ENCODE measurements at places on chromosomes 6 and 20.

GRCh38 chr6:166862287-166862977 is 93.9 kb downstream of the RNASET2 start:
- H3K4me3 ChIP-seq = peak overlapping the region; percentile 70
- peaks cover 35% of the 10 kb centered on the region for H3K27me3 ChIP-seq
- no peak overlapping the region for H3K27ac ChIP-seq
- H3K36me3 ChIP-seq = no peaks in the 10 kb centered on the region
- DNase-seq = peak; percentile 76

DNA sequence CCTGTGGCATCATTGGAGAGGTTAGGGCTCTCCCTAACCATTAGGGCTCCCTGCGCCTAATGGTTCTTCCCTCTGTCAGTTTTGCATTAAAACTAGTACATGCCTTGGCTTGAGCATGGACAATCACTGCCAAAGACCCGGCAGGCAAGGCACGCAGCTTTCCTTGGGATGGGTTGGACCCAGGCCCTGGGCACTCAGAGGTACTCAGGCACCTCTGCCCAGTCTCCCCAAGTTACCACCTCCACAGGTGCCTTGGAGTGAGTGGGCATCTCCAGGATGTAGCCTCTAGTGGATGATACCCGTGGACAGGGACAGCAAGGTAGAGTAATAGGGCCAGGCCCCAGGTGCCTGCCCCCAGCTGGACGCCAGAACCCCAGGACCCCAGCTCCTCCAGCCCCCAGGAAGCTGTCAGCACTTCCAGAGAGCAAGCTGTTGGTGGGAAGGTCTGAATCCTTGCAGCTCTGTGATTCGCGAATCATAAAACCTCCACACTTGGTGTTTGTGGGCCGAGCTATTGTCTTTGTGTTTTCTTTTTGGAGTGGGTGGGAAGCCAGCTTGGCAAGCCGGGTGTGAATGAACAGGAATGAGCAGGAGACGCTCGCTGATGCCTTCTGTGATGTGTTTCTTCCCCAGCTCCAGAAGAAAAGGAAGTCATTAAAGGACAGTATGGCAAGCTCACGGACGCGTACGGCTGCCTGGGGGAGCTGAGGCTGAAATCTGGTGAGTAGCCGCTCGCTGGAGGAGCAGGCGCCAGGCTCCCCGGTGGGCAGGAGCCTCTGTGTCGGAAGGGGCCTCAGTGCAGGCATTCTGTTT is 35.1 kb downstream of the SYNJ2 start:
- H3K4me1 ChIP-seq = peaks cover 3% of the 10 kb centered on the region
- DNase-seq = peak; percentile 28
- no peaks in the 10 kb centered on the region for H3K27me3 ChIP-seq

- H3K36me3 ChIP-seq = no peaks in the 10 kb centered on the region
- no peaks in the 10 kb centered on the region for H3K4me1 ChIP-seq
- no peaks in the 10 kb centered on the region for H3K27me3 ChIP-seq
- H3K4me3 ChIP-seq = no peak overlapping the region
- no peak for DNase-seq
- H3K27ac ChIP-seq = no peak overlapping the region
Measured at GRCh38 chr6:21501021-21501354, 92.6 kb upstream of the SOX4 start.

- H3K27ac ChIP-seq = no peak within 1 kb of the TSS
- peaks cover 47% of the 10 kb centered on the region for H3K27me3 ChIP-seq
- H3K4me3 ChIP-seq = peak within 1 kb of the TSS; percentile 74
- no peaks in the 10 kb centered on the region for H3K36me3 ChIP-seq
Measured at GRCh38 chr20:31869942-31870725, at the start of the genes DUSP15 and TTLL9. Gene DUSP15, minus strand, starts transcription at chr20:31870527. Its CDS starts 190 bp downstream, at chr20:31870337. Gene TTLL9, plus strand, starts transcription at chr20:31870634. Its CDS starts 493 bp downstream, at chr20:31871127.

- H3K27me3 ChIP-seq = no peaks in the 10 kb centered on the region
- H3K4me3 ChIP-seq = no peak overlapping the region
- H3K36me3 ChIP-seq = no peaks in the 10 kb centered on the region
- H3K4me1 ChIP-seq = no peaks in the 10 kb centered on the region
- DNase-seq = no peak
- no peak overlapping the region for H3K27ac ChIP-seq
Measured at GRCh38 chr6:39876826-39877225, 57.4 kb downstream of the MOCS1 start.

- peak overlapping the region; percentile 67 for H3K27ac ChIP-seq
- no peak for DNase-seq
- no peaks in the 10 kb centered on the region for H3K27me3 ChIP-seq
- peaks cover 78% of the 10 kb centered on the region for H3K4me1 ChIP-seq
- no peaks in the 10 kb centered on the region for H3K36me3 ChIP-seq
- H3K4me3 ChIP-seq = no peak overlapping the region
Measured at GRCh38 chr20:47316776-47317126, 39.7 kb downstream of the ZMYND8 start.

DNA sequence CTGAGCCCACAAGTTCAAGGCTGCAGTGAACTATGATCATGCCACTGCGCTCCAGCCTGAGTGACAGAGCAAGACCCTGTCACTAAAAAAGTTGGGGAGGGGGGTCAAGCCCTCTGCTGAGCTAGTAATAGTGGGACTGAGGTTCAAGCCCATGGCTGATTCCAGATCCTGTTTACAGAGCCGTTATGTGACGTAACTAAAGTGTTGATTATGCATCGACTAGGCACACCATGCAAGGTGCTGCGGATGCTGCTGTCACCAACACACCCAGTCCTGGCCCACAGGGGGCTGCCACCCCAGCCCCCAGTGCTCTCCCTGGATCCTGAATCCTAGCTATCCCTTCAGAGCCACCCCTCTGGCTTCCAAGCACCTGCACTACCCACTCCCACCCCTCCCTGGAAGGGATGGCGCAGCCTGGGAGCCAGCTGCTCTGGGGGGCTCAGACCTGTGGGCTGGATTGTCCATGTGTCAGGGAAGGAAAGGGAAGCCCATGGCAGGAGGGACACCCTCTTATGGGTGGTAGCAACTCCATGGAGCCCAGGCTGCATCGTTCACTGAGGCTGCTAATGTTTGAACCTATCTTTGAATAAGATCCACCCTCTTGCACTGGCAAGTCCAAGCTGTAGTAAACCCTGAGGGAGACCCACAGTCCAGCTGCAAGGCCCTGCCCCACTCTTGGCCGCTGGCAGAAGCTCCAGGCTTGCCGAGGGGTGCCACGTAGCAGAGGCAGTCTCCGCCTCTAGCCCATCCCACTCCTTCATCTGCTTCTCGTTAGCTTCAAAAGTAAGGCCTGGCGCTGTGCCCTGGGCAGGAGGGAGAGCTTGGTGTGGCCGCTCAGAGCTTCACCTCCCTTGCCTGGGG is 95.0 kb downstream of the SNX5 start:
- no peak overlapping the region for H3K4me3 ChIP-seq
- H3K36me3 ChIP-seq = no peaks in the 10 kb centered on the region
- H3K4me1 ChIP-seq = peaks cover 12% of the 10 kb centered on the region
- no peak overlapping the region for H3K27ac ChIP-seq
- DNase-seq = peak; percentile 25

DNA sequence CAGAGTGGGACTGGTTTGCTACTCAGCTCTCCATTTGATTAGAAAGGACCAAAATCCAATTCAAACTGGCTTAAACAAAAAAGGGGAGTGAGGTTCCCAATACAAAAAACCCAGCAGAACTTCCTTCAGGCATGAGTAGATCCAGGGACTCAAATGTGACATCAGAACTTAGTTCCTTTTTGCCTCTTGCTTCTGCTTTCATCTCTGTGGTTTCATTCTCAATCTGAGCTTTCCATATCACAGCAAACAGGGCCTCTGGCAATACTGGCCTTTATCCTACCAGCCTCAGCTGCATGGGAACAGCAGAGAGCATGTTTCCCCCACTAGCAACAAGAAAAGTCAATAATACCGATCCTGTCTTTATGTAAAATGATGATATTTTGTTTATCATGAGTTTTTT is 28.6 kb upstream of the PRELID3B start:
- H3K4me3 ChIP-seq = no peak overlapping the region
- DNase-seq = no peak
- H3K4me1 ChIP-seq = no peaks in the 10 kb centered on the region
- no peaks in the 10 kb centered on the region for H3K36me3 ChIP-seq

Measured in neural progenitor cell (in vitro differentiated cells).